ENCODE measurements at places on chromosomes 13 and 19.

DNA sequence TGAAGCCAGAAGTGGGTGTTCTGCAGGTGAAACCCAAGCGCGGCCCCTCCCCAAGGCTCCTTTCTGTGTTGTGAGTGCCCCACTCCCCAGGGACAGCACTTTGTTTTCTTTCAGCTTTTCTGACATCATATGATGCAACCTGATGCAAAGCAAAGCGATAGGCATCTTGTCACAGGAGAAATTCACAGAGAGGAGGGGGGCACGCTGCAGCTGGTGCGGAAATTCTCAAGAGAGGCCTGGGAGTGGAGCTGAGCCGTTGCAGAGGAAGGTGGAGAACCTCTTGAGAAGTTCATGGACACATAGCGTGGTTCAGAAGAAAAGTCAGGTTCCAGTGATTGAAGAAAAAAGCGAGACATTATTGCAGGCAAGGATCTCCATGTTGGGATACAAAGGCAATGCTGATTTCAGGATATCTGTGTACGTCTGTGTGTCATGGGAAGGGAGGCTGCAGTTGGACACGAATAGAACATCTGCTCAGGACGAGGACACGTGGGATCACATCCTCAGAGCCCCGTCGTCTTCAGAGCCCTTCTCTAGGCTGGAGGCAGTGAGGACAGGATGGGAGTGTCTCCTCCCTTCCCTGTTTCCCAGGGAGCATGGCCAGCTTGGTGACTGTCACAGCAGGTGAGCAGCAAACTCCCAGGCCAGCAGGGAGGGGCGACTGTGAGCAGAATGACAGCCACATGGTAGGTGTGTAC, 79.2 kb downstream of the IRS2 start:
- DNase-seq = no peak

DNA sequence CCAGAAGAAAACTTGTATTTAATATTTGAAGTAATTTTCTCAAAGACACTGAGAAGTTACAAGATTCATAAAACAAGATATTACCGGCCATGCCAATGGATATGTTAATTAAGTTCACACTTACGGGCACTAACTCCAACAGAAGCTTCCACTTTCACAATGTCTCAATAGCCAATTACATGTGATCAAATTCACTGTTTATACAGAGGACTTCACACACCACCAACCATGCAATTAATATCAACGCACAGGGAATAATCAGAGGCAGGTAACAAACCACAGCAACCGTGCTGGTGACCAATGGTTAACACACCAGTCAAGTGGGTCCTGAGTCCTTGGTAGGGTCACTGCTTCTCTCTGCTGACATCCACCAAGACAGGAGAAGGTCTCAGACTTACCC, 5.9 kb upstream of the ACOD1 start:
- no peak for DNase-seq

- no peak for DNase-seq
Observed at GRCh38 chr19:54152267-54152666, 7.3 kb downstream of the LENG1 start.

GRCh38 chr19:34504273-34504808, 22.8 kb downstream of the WTIP start:
- DNase-seq = no peak

DNA sequence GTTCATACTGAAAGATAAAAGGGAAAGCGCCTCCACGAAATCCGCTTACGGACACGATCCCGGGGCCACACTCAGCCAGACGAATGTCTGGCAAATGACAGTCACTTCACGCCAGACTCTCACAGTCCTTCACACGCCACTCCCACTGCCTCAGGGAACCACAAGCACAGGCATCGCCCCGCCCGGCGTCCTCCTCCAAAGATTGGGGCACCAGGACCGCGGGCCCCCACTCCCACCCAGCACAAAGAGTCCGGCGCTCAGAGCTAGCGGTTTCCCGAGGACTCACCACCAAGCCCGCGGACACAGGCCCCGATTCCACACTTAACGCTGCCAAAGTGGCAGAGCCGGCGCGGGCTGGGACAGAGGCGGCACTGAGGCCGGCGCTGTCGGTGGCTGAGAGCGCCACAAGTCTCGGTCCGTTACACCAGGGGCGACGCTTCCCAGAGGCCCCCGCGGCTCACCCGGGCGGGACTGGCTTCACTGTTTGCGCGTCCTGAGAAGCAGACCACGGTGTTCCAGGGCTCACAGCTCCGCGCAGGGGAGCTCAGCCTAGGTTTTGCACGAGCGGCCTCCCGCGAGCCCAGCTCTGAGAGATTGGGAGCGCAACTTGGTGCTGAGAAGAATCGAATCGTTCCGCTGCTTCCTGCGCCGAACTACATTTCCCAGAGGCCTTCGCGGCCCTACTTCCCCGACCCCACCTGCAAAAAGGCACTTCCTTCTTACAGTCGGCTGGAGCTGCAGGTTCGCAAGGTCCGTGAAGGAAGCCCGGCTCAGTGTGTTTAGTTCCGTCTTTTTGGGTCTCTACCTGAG, at the start of gene ZNF569:
Gene ZNF569 (minus strand): TSS at position 647 of the 810 bp plus-strand sequence. CDS start 22,523 bp downstream, outside the sequence.
- DNase-seq = no peak

DNA sequence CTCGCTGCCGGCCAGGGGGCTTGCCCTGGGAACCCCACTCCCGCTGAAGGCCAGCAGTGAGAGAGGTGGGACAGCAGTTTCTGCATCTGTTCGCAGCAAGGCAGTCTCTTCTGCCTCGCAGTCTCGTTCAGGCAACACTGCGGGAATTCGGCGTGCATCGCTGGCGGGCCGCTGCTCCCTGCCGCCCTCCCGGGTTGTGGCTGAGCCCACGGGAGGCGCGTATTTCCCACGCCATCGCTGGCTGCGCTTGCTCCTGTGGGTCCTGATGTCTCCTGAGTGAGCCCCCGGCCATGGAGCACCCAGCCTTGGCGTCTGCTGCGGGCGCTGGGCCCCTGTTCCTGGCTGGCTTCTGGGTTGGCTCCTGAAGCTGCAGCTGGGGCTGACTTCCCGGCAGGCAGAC, 227.9 kb downstream of the TEX29 start:
- no peak for DNase-seq

- DNase-seq = no peak
Observed at GRCh38 chr13:110512198-110512740, 49.3 kb downstream of the RAB20 start.

Data from cortex of kidney (tissue), 1 donor.